Inflammatory macrophage (primary cell): ENCODE measurements at places on chromosomes 3 and 15.

DNA sequence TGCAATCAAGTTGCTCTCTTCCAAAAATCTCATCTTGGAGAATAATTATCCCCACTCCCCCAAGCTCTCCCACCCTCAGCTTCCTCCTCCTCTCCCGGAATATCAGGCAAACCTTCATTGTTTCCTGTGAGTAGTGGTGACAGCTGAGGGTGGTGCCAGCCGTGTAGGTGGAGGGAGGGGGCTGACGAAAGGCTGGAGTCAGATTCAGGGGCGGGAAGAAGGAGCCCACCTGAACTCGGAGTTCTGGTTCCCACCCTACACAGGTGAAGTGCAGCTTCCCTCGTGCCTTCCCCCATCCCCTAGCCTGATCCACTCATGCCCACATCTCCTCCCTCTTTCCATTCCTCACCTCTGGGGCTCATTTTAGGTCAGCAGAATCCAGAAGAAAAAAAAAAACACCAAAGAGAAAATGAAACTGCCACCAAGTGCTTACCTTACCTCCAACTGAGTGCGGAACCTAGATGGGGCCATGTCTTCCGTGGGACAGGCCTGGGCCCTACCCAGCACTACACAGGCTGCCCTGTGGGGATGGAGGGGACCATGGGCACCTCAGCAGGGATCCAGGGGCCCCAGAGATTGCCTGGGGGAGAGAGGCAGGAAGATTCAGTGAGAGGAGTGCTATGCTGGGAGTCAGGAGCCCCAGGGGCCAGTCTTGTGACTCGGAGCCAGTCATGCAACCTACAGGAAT, 81.3 kb downstream of the ADCY5 start:
- DNase-seq, result no peak

DNA sequence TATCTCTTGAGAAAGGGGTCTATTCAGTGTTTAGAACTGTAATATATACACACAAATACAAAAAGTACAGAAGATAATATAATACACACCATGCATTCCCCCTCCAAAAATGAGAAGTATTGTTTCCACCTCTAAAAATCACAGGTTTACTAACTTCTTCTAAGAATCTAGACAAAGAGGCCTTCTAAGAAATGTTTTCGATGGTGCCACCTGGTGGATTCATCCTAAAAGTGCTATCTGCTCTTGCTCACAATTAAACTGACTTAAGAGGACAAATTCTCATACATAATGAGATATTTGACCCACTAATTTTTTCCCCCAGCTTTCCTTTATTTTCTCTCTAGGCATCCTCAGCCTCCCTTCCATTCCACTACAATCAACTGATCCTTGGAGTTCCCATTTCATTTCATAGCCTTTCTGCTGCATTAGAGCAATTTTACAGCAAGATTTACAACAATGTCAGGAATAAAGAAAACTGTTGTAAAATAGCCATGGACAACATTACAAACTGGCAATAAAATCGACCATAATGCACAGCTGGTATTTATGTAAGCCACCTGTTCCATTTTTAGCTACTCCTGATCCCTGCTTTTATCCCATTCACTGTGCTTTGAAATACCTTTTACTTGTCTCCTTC, 124.6 kb downstream of the ARRDC4 start:
- peak; percentile 88 for DNase-seq

GRCh38 chr3:172104471-172105072, 65.2 kb downstream of the FNDC3B start:
- no peak for DNase-seq

GRCh38 chr3:51862886-51863285, 1.5 kb downstream of the IQCF2 start:
- DNase-seq, result no peak

GRCh38 chr3:131543714-131544113, 40.9 kb upstream of the MRPL3 start:
- DNase-seq, result no peak

- DNase-seq, result no peak
Measured at GRCh38 chr15:93779341-93779740, 452.0 kb upstream of the MCTP2 start.

DNA sequence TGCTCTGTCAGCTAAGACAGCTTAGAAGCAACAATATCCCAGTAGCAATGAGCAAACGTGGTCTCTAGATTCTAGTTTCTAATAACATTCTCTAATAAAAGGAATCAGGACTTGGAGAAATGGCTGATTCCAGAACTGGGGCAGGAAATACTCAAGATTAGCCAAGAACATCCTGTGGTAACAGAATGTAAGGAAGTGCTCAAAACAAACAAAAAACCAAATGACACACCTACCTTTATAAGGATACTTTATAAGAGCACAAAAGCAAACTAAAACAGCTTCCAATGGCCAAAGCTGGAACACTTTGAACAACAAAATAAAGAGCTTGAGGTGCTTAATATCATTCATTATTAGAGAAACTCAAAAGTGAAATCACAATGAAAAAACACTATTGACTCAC, 33.1 kb upstream of the EIF5A2 start:
- DNase-seq, result no peak

GRCh38 chr3:146163584-146163983, 2.6 kb upstream of the PLOD2 start:
- peak; percentile 9 for DNase-seq

DNA sequence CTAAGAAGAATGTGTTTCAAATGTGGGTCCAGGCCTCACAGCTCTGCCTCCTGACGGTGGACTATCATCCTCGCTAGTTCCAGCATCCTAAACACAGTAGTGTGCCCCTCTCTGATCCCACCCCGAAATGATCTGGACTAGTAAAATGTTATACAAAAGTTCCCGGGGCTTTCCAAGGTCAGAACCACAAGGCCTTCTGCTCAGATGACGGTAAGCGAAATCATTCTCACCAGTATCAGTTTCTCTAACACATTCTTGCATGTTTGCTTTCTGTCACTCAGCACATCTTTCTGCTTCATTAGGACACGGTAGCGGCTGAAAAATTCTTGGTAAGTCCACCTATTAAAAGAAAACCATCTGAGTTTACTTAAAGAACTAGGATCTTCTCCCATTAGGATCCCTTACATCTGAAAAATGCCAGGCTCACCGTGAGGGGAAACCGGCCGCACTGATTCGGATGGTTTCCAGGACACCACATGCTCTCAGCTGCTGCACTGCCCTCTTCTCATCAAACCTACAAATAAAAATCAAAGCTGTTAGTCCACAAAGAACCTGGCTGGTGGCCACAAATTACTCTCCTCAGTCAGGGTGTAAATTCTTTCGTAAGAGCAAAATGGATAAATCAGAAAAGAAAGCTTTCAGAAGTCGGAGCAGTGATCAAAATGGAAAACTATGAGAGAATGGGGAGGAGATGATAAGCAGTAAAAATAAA, 83.9 kb upstream of the MYO5C start:
- no peak for DNase-seq
